ENCODE measurements at places on chromosomes 1 and 21.

DNA sequence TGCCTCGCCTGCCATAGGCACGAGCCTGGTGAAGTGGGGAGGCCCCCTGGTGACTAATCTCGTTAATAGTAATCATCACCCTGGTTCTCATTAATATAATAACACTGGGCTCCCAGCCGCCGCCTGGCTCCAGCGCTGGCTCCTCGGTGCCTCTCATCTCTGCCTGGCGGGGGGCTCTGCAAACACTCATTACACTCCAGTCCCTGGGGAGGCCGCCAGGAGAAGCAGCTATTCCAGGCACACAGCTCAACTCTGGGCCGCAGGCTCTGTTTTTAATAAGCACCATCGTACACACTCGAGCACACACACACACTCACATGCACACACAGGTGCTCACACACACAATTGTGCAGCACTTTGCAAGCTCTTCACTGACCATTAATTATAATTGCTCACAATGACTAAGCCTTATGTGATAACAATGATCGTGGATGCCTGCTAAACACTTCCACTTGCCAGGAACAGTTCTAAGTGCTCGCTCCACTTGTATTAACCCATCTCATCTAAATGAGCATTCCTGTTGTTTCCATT lies 52.2 kb downstream of the SDC3 start:
- DNase-seq, result no peak

- no peak for DNase-seq
Observed at GRCh38 chr1:108050911-108051629, 86.1 kb upstream of the VAV3 start.

GRCh38 chr1:171455967-171456366 lies 29.4 kb upstream of the PRRC2C start:
- no peak for DNase-seq

DNA sequence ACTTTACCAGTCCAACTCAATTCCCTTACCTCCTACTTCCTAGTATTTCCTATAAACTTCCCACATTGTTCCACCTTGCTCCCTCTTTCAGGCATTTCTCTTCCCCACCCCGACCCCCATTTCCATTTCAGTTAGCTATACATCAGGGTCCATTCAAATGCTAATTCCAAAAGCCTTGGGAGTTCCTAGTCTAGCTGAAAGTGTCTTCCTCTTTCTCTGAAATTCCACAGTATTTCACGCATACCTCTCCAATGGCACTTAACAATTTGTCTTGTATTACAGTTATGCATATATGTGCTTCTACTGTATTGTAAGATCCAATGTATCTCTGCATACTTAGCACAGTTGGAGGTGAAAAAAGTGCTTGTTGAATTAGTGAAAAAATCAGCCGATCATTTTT lies 94.9 kb downstream of the ZNF644 start:
- no peak for DNase-seq

DNA sequence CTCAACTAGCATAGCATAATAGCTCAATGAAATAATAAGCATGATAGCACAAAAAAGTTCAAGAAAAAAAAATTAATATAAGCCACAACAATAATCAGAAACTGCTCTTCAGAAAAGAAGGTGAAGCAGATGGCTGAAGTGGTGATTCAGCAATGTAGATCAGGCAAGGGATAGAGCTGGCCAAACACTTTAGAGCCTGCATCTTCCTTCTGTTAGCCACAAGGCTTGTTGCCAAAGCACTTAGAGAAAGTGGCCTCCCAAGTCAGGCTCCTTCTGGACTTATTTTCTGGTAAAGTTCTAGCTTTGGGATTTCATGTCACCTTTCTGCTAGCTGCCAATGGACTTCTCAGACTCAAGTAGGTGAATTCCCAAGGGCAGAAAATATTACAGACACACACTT lies 60.3 kb upstream of the C1orf87 start:
- no peak for DNase-seq

- no peak for DNase-seq
Observed at GRCh38 chr21:17195976-17196375, 316.9 kb upstream of the CXADR start.

- DNase-seq, result no peak
Observed at GRCh38 chr1:47547753-47548573, 110.1 kb downstream of the FOXD2 start.

DNA sequence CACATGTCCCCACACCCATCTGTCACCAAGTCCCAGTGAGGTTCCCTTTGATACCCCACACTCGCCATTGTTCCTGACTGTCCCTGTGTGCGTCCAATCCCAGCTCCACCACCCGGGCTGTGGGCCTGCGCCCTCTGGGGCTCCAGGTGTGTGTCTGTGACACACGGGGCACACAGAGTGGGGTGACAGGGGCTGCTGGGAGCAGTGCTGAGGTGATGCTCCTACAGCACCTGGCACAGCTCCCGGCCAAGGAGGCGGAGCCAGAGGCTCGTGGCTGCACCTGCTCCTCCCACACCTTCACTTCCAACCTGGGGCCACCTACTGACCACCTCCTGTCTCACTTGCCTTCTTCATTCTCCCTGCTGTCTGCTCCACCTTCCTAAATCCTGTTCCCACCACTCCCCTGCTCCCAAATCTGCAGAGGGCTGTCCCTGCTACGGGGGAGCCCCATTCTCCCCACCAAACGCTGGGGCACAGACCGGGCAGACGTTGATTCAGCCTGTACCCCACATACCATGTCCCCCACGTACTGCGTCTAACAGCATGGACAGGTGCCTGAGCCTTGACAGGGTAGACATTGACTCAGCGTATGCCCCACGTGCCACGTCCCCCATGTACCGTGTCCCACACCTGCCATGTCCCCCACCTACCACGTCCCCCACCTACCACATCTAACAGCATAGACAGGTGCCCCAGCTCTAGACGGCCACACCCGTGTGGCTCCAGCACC lies 16.4 kb downstream of the WDR4 start:
- DNase-seq, result no peak

GRCh38 chr1:4511374-4511773 lies 143.0 kb upstream of the AJAP1 start:
- no peak for DNase-seq

DNA sequence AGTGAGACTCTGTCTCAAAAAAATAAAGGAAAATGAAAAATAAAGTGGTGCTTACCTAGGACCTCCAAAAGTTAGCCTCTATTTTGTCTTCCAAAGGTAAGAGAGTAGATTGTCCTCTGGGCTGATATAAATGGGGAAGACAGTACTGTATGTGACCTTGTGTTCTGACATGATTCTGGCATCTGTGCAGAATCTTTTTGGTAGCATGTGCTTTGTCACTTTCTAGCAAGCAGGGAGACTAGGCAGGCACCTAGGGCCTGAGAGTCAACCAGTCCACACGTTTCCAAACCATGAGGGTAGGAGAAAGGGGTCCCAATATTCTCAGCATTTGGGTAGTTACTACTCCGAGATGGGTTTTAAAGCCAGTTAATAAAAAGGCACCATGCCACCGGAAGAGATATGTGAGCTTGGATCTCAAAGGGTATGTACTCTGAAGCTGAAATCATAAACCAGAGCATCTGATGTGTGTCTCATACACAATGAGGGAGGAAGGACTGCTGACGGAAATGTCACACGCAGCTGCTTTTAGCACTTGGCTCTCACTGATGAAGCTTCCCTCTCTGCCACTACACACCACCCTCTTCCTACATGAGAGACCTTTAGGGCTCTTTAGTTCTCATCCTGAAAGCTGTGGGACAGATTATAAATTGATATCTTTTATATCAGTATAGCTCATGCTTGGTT lies 27.0 kb upstream of the SLC16A1 start:
- no peak for DNase-seq

DNA sequence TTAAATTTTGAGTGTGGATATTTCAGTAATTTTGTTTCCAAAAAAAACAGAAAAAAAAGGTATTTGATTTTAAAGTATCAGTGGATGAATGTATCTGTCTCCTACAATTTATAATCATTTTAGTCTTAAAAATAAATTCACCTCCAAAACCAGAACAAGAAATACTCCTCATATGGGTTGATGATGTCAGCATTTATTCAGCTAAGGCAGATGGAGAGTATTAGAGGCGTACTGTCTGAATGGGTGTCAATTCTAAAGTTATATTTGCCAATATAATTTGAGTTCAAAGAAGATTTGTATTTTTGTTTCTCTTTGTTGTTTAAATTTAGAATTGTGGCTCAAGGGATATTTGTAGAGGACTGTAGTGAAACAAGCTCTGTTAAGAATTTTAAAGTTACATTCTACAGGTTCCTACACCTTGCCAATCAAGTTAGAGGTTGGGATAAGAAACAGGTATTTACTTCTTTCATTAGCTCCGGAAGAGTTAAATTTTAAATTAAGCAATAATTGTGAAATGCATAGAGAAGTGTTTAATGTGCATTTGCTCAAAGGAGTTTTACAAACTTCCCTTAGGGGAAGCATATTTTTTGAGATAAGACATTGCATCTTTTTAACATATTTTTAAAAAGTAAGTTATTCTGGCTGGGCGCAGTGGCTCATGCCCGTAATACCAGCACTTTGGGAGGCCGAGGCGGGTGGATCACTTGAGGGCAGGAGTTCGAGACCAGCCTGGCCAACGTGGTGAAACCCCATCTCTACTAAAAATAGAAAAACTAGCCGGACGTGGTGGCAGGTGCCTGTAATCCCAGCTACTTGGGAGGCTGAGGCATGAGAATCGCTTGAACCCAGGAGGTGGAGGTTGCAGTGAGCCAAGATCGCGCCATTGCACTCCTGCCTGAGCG lies 1.2 kb downstream of the PLA2G4A start:
- DNase-seq, result no peak

DNA sequence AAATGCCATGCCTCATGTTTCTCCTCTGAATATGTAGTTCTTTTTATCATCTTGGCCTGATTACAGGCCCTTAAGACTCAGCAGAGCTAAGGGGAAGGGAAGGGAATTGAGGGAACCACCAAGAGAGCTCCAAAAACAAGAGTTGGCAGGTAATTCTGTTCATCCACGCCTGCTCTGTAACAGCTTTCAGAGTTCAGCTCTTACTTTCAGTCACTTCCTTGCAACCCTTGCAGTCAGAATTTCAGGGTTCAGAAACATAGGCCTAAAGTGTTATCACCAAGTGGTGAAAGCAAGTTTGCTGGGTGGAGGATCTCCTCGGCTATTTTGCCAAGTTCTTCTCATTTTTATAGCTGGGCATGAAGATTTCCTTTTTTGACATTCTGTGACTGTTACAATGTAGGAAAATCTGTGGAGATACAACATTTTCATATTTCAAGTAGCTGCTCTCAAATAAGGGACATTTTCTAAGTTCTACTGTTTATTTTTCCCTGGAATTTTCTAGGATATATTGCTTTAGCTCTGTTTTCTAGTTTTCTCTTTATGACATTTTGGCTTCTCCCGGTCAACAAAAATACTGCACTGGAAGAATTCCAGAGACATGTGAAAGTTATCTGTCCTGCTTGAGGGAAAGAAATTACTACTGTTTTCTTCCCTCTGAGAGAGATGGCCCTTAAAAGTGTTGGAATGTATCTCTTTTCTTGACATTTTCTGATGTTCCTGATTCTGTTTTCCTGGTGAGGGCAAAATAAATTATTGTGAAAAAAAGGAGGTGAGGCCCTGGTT lies 251.8 kb upstream of the ST6GALNAC5 start:
- DNase-seq, result no peak
